ENCODE measurements at places on chromosomes 1 and 21. TPM values are rescaled to one million over a fixed set of nuclear protein-coding genes. Genes with fewer than 3 reads are reported as not detected.

The DUSP23 gene
- total RNA-seq: 38.4 TPM

GRCh38 chr1:219185486-219186117 lies 11.9 kb downstream of the LYPLAL1 start:
- DNase-seq: no peak

- DNase-seq: no peak
These were observed 113.9 kb downstream of the CAPN8 start for GRCh38 chr1:223551610-223552009.

DNA sequence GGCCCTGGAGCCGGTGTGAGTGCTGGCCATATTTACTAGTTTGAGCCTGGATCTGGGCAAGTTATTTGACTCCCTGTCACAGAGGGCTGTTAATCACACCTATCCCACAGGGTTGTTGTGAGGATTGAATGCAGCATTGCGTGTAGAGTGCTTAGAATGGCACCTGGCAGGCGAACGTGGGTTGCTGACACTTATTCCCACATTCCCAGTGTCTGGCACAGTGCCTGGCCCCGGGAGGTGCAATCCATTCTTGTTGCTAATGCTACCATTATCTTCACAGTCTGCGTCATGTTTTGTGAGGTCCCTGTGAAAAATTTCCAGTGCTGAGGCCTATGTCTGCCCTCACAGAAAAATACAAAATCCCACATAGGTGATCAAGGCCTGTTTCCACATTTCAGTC lies 66.1 kb downstream of the CD2 start:
- peak; percentile 94 for DNase-seq

GRCh38 chr1:60133000-60133673 lies 59.6 kb upstream of the C1orf87 start:
- no peak for DNase-seq

GRCh38 chr1:19405195-19405760 lies 80.1 kb downstream of the CAPZB start:
- no peak for DNase-seq

GRCh38 chr21:15256996-15257395 lies 192.2 kb upstream of the NRIP1 start:
- DNase-seq: no peak

The SLC41A1 gene
- 37.6 TPM for total RNA-seq

- DNase-seq: no peak
These were observed 92.0 kb downstream of the ETS2 start for GRCh38 chr21:38897532-38898421.

DNA sequence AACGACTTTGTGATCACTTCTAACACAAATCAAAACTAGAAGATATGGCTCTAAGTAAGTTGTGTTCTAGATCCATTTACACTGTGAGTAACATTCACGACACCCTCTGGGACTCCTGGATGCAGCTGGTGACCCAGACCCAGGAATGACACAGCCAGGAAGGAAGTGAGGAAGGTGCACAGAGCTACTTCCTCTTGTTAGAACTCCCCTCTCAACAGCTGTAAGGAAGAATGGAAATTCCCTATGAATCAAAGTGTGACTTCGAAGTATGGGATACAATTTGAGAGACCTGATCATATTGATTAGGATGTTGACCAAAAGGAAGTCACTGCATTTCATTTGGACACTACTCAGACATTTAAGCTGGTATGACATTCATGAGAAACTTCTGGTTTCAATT lies 185.3 kb downstream of the NRIP1 start:
- no peak for DNase-seq

GRCh38 chr1:29851691-29852090 lies 615.4 kb downstream of the PTPRU start:
- no peak for DNase-seq

The S100A14 gene
- total RNA-seq: 3.6 TPM

- DNase-seq: no peak
These were observed 57.0 kb downstream of the PTGER3 start for GRCh38 chr1:70990469-70991253.

The LRRC41 gene
- 20.9 TPM for total RNA-seq

The FALEC gene
- not detected for total RNA-seq

DNA sequence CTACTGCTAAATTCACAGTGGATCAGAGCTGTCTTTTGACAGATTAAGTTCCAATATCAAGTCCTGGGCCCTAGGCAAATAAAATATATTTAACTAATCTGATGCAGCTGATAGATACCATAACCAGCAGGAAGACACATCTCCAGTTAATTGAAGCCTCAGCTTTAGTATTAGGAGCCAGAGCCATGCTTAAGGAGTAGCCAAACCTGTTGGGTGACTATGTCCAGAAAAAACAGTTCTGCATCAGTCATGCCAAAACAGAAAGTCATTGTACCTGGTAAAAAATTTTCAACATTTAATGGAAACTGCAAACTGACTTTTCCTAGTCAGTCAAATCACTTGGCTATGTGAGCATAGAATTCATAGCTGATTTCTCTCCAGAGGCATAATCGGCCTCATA lies 200.5 kb upstream of the RUNX1 start:
- no peak for DNase-seq

DNA sequence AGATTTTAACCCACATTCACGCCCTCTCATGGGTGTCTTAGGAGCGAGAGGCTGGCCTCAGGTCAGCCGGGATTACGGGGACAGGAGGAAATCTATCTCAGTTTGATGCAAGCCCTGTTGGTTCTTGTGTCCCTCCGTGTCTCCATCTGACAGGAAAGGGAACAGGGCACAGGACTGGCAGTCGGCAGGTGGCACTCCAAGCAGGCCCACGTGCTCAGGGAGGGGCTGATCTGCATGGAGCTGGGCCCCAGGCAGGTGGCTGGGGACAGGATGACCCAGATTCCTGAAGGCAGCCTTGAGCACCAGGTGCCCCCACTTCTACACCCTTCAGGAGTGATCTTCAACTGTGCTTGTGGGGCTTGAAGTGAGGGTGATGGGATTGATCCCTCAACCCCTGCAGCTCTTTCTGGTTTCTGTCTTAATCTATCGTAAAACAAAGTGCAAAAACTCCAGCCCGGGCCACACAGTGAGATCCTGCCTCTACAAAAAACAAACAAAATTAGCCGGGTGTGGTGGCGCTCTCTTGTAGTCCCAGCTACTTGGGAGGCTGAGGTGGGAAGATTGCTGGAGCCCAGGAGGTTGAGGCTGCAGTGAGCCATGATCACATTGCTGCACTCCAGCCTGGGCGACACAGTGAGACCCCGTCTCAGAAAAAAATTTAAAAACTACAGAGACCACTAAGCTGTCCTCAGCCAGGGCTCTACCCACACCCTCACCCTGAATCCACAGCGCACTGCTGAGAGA lies 8.3 kb downstream of the PLEKHG5 start:
- no peak for DNase-seq

GRCh38 chr1:210250665-210250997 lies 18.0 kb downstream of the SERTAD4 start:
- no peak for DNase-seq

DNA sequence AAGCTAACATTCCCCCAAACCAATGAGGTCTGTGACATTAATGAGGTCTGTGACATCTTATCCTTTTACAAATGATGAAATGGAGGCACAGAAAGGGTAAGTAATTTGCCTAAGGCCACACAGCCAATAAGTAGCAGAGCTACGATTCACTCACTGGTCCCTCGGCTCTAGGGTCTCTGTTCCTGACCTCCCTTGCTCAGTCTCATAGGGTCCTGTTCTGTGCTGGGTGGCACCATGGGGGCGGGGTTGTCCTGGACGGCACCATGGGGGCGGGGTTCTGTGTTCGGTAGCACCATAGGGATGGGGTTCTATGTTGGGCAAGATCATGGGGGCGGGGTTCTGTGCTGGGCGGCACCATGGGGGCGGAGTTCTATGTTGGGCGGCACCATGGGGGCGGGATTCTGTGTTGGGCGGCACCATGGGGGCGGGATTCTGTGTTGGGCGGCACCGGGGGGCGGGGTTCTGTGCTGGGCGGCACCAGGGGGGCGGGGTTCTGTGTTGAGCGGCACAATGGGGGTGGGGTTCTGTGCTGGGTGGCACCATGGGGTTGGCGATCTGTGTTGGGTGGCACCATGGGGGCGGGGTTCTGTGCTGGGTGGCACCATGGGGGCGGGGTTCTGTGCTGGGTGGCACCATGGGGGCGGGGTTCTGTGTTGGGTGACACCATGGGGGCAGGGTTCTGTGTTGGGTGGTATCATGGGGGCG lies 55.6 kb downstream of the CLSTN1 start:
- no peak for DNase-seq

The KIRREL1 gene
- total RNA-seq: 1.9 TPM

- DNase-seq: no peak
These were observed 6.8 kb downstream of the MX1 start for GRCh38 chr21:41432562-41433460.

- no peak for DNase-seq
These were observed 22.8 kb upstream of the STRIP1 start for GRCh38 chr1:110011527-110012041.
